Natural killer cell treated with Interleukin-12 subunit alpha and Interleukin-12 subunit beta and Interleukin-15 and Interleukin-18, amount 100 ng/mL, for 72 hours (primary cell): ENCODE measurements at places on chromosomes 5 and 9. TPM values are rescaled to one million over a fixed set of nuclear protein-coding genes. Genes with fewer than 3 reads are reported as not detected.
A peak's percentile ranks its signal among the peaks of the same experiment; 100 is the strongest.

GRCh38 chr5:125011419-125011818 lies 265.0 kb upstream of the ZNF608 start:
- no peak for DNase-seq

DNA sequence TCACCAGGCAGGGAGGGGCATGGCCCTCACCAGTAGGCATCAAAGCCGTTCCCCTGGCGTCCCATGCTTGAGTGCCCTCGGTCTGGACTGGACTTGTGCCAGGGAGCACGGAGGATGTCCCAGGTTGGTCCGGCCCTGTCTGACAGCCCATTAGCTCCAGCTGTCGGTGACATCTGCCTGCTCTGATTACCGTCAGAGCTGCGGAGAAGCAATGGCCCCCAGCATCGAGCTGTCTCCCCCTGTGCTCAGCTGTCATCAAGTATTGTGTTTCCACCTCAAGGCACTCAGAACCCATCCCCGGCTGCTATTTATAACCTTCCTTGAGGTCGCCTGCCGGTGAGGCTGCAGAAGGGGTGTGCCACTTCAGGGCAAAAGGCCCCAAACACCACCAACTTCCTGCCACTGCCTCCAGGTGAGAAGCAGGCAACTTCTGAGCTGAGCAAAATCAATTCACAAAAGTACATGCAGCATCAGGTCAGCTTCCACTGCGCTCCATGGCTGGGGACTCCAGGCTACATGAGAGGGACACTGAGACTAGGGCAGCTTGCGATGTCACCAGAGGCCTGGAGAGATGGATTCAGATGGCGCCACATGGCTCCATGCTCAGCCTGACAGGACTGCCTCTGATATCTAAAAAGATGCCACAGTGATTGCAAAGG lies 142.7 kb downstream of the C5orf15 start:
- no peak for DNase-seq

The FXN gene
- total RNA-seq = 22.8 TPM

The PKD2L2 gene
- not detected for total RNA-seq

- peak; percentile 80 for DNase-seq
Measured at GRCh38 chr9:133994353-133995011, 2.4 kb upstream of the VAV2 start.

DNA sequence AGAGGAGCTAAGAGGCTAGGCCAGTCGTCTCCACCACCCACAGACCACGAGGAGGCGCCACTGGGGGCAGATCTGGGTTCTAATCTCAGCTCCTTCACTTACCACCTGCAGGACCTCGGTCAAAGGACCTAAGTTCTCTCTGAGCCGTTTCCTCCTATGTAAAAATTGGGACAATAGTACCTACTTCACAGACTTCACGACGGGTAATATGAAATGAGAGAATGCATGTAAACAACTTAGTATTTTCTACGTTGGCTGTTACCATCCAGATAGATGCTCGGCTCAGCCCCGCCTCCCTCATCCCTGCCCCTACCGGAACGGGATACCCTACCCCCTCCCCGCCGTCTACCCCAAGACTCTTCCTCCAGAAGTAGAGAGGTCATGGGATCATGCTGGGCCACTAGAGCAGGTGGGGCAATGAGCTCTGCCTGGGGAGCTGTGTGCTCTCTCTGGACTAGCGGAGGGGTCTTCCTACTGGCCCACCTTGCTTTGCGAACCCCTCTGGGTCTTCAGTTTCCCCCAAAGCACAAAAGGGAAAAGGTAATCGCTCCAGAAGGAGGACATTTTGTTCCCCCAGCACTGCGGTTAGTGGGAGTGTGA lies 541 bp downstream of the GNPDA1 start:
- DNase-seq = no peak
